ENCODE measurements at places on chromosomes 3 and 15.

GRCh38 chr15:100174904-100175275, 166.9 kb downstream of the ADAMTS17 start:
- no peak for DNase-seq

DNA sequence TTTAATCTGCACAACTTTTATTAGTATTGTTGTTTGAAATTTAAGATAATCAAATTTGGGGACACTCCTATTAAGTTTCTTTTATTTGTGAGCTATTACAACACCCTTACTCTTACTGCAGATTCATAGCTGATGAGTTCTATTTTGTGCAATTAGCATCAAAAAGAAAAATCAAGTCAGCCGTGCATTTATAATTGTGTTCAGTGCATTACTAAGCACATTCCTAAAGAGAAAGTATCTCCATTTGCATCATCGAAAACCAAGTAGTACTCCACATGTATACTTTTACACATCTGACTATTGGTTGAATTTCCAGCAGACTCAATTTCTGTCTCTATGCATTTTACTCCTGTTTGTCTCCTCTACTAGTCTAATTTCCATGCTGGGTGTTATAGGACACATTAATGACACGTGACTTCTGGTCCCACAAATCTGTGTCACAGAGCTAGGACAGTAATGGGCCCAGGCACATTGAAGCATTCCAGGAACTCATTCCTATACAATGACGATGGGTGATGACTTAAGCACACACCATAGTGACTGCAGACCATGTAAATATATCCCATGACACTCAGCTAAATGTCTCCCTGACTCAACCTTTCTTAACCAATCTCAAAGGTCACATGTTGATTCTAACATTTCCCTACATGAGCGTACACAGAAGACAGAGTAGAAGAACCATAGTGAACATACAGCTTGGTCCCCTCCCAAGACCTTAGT, 477.5 kb downstream of the LPP start:
- peak; percentile 68 for DNase-seq

GRCh38 chr3:183182732-183183610, 20.4 kb upstream of the LAMP3 start:
- DNase-seq = no peak

GRCh38 chr3:187841560-187841959, 96.3 kb upstream of the BCL6 start:
- no peak for DNase-seq

DNA sequence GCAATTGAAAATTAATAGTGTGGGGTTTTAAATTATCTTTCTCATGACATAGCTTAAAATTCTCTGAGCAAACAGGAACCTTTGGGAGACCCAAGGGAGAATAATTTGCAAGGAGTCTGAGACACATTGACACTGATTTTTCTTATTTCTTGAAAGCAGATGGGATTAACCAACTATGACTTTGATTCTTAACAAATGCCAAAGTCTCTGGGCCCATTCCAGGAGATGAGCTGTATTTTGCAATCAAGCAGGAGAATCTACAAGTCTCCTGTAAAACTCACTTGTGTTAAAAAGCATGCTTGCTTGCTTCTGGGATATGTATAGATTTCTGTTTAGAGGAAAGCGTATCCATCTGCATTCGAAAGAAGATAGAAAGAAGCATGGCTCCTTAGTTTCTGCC, 71.3 kb upstream of the STT3B start:
- DNase-seq = no peak

DNA sequence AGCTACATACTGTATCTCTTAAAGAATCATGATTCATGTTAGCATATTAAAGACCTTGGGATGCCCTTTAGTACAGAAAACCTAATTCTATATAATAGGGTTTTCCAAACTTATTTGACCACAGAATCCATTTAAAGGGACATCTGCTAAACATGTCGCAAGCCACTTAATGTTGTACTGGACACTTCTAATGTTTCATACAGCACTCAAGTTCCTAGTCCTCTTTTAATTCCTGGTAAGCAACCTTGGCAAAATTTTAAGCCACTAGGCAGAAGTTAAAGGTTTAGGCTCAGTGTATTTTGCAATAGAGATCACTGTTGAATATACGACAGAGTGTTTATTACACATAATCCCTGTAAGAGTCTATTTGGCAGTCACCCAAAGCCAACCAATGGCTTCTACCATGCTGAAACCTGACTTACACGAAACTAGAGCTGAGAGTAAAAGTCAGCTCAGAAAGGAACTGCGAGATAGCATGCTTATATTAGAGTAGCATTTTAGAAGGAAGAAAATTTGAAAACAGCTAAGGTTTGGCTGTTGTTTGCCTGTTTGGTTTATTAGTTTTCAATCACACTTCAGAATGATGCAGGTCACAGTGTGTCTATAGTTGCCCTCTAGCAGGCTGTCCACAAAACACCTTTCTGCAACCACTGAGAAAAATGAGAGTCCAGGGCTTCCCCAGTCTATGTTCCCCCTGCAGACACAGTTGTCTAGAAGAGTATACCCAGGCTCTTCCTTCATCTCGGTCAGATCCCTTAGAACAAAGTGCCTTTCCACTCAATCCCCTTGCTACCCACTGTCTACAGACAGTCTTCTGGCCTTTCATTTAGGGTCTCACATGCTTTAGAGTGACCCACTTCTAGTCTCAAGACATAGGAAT, 104.4 kb downstream of the FMN1 start:
- DNase-seq = peak; percentile 86

GRCh38 chr3:191119415-191120295, 79.4 kb upstream of the OSTN start:
- no peak for DNase-seq

- DNase-seq = no peak
Observed at GRCh38 chr15:99590913-99591646, 25.3 kb downstream of the MEF2A start.

DNA sequence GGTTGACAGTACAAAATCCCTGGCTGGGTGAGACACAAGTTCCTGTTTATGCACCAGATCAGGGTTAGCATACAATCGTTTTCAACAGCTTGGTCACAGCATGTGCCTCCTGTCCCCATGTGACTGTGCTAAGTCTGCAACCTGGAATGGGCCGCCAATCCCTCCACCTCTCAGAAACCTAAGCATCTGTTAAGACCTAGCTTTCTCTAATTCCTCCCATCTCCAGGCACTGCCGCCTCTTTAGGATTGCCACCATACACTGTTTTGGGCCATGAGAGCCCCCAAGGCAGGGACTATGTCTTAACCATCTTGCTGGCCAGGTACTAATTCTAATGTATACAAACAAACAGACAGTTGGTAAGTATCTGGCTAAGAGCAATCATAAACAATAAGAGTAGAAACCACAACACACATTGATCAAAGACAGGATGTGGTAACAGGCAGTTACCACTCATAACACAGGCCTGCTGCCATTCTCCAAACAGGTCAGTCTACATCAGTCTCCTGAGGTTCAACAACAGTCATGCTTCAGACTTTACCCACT, 25.6 kb downstream of the SEC22C start:
- no peak for DNase-seq

DNA sequence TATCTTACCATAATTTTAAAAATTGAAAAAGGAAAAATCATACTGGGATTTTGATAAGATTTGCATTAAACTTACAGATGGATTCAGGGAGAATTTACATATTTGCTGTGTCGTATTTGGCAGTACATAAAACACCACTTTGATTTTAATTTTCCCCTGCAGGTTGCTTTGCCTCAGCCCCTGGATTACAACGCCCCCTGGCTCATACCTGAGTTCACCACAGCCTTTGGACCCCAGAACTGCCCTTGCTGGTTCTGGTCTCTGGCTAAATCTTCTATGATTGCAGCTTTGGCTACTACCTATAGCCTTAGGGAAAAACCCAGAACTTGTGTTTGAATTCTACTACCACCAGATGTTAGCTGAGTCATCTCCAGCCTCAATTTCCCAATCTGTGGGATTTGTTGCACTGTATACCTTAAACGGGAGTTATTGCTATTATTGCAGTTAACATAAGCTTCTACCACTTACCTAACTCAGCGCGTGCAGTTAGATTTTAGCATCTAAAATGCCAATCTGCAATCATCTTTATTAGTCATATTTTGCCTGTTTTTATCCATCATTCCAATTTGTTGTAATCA, 315.7 kb upstream of the GADL1 start:
- no peak for DNase-seq

GRCh38 chr3:80097674-80098073, 329.9 kb upstream of the ROBO1 start:
- no peak for DNase-seq

DNA sequence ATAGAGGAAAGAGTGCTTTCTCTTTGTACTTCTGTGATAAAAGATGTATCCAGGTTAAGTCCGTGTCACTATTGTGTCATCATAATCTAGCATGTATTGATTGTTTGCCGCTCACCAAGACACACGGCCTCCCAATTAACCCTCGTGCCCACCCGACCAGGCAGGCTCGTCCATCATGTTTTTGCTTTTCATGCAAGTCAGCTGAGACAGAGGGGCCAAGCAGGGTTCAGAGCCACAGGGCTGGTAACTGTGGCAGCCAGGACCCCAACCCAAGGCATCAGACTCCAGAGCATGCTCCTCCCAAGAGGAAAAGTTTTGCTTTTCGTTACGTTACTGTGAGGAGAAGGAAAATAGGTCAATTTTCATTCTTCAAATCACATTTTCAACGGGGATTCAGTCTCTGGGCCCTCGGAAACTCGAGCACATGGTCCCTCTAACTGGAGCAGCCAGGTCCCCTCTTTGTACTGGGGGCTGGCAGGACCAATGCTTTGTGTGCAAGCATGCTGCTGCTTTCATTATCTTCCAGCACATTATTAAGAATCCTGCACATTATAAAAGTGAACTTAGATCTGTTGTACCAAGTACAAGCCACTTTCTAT, 161.1 kb upstream of the TOPAZ1 start:
- no peak for DNase-seq

- DNase-seq = peak; percentile 45
Observed at GRCh38 chr3:14480207-14481017, 59.7 kb downstream of the GRIP2 start.
